Activated CD8-positive, alpha-beta T cell treated with anti-CD3 and anti-CD28 coated beads for 36 hours (primary cell): ENCODE measurements at places on chromosomes 6 and 20. TPM values are rescaled to one million over a fixed set of nuclear protein-coding genes. Genes with fewer than 3 reads are reported as not detected.
A peak's percentile ranks its signal among the peaks of the same experiment; 100 is the strongest.

Gene BRD2
- 235 TPM for total RNA-seq

Gene HLA-DPA1
- total RNA-seq: 27.9 TPM

Gene TCF21
- total RNA-seq: not detected

Gene TSBP1
- not detected for total RNA-seq

Gene CAGE1
- 0.11 TPM for total RNA-seq

Gene ABCF1
- total RNA-seq: 88.0 TPM

Gene MCCD1
- not detected for total RNA-seq

DNA sequence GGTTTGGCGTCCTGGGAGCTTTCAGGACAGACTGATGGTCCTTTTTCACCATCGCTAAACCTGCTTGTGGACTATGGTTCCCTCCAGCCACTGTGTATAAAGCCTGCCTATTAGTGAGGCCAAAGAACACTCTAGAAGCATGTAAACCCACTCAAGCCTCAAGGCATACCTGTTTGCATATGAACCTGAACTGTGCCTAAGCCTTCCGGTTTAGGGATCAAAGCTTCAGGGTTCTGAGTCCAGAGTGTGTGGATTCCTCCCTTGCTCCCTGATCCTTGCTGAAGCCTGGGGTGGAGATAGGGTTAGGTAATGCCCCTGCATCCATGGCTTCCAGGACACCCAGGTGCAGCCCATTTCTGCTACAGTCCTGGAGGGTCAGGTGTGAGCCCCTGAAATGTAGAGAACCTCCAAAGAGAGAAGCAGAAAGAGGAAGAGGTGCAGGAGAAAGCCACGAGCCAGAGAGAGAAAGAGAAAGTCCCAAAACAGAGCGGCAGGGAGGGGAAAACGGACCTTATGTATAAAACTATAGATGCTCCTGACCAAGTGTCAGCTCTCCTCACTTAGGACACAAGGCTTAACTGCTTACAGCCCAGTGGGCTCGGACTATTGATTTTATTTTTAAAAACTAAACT lies 93.3 kb downstream of the SCML4 start:
- peak overlapping the region; percentile 90 for H3K27ac ChIP-seq
- peaks cover 15% of the 10 kb centered on the region for H3K36me3 ChIP-seq
- peak overlapping the region; percentile 89 for H3K4me3 ChIP-seq
- peaks cover 68% of the 10 kb centered on the region for H3K4me1 ChIP-seq
- H3K27me3 ChIP-seq: no peaks in the 10 kb centered on the region

DNA sequence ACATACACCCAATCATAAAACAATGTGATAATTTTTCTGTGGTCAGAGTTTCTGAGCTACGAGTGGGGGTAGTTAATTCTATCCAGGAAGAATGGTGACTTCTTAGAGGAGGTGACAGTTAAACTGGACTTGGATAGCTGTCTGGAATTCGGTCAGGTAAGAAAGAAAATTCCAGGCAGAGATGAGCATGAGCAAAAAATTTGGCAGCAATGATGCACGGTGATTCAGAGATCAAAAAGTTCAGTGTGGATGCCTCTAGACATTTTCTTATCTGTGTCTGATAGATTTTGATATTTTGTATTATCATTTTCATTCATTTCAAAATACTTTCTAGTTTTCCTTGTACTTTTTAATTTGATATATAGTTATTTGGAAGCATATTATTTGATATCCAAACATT lies 12.0 kb downstream of the RAET1E start:
- peaks cover 4% of the 10 kb centered on the region for H3K27me3 ChIP-seq
- no peak overlapping the region for H3K4me3 ChIP-seq
- no peaks in the 10 kb centered on the region for H3K4me1 ChIP-seq
- no peak overlapping the region for H3K27ac ChIP-seq
- no peaks in the 10 kb centered on the region for H3K36me3 ChIP-seq

GRCh38 chr6:151058021-151058733 lies 181.6 kb upstream of the AKAP12 start:
- no peaks in the 10 kb centered on the region for H3K27me3 ChIP-seq
- H3K36me3 ChIP-seq: peaks cover 33% of the 10 kb centered on the region
- no peak overlapping the region for H3K4me3 ChIP-seq
- no peaks in the 10 kb centered on the region for H3K4me1 ChIP-seq
- DNase-seq: no peak

DNA sequence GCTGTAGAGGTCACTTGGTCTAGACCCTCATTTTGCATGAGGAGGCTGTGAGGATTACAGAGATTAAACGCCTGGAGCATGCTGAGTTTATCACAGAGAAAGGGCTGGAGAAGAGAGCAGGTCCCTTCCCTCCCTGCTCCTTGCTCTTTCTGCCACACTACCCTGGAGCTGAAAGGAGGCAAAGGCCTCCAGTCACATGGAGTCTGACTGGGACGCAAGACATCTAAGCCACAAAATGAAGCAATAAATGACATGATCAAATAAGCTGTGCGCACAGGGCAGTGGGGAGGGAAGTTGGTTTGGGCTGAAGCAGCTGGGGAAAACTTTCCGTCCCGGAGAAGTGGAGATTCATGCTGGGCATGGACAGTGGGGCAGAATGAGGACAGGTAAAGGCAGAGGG lies 33.3 kb downstream of the ATXN1 start:
- peaks cover 26% of the 10 kb centered on the region for H3K36me3 ChIP-seq
- peak overlapping the region; percentile 43 for H3K27ac ChIP-seq
- no peaks in the 10 kb centered on the region for H3K27me3 ChIP-seq
- no peak for DNase-seq
- peaks cover 72% of the 10 kb centered on the region for H3K4me1 ChIP-seq
- H3K4me3 ChIP-seq: no peak overlapping the region

- no peak overlapping the region for H3K27ac ChIP-seq
- peaks cover 6% of the 10 kb centered on the region for H3K4me1 ChIP-seq
- H3K36me3 ChIP-seq: no peaks in the 10 kb centered on the region
- no peaks in the 10 kb centered on the region for H3K27me3 ChIP-seq
- H3K4me3 ChIP-seq: no peak overlapping the region
- no peak for DNase-seq
These were observed 132.4 kb upstream of the ARMC2 start for GRCh38 chr6:108715832-108716231.

DNA sequence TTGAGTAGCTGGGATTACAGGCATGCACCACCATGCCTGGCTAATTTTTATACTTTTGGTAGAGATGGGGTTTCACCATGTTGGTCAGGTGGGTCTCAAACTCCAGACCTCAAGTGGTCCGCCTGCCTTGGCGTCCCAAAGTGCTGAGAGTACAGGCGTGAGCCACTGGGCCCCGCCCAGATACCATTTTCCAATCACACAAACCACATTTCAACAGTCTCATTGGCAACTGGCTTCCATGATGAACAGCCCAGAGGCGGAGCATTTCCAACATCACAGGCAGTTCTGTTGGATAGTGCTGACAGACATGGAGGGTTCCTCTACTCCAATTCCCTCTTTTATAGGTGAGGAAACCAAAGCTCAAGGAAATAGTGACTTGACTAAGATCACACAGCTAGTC lies 43.9 kb upstream of the PLCB4 start:
- H3K4me3 ChIP-seq: no peak overlapping the region
- H3K27me3 ChIP-seq: no peaks in the 10 kb centered on the region
- no peaks in the 10 kb centered on the region for H3K36me3 ChIP-seq
- H3K27ac ChIP-seq: no peak overlapping the region
- no peaks in the 10 kb centered on the region for H3K4me1 ChIP-seq

- no peak overlapping the region for H3K4me3 ChIP-seq
- H3K27me3 ChIP-seq: peaks cover 29% of the 10 kb centered on the region
- H3K4me1 ChIP-seq: peaks cover 6% of the 10 kb centered on the region
- no peak overlapping the region for H3K27ac ChIP-seq
- no peaks in the 10 kb centered on the region for H3K36me3 ChIP-seq
- no peak for DNase-seq
These were observed 74.4 kb upstream of the GATA5 start for GRCh38 chr20:62550087-62550632.
